Fibroblast of skin of back (primary cell): ENCODE measurements at places on chromosomes 4 and X.

- peak; percentile 38 for DNase-seq
Observed at GRCh38 chr4:150268444-150268843, 190.2 kb downstream of the DCLK2 start.

DNA sequence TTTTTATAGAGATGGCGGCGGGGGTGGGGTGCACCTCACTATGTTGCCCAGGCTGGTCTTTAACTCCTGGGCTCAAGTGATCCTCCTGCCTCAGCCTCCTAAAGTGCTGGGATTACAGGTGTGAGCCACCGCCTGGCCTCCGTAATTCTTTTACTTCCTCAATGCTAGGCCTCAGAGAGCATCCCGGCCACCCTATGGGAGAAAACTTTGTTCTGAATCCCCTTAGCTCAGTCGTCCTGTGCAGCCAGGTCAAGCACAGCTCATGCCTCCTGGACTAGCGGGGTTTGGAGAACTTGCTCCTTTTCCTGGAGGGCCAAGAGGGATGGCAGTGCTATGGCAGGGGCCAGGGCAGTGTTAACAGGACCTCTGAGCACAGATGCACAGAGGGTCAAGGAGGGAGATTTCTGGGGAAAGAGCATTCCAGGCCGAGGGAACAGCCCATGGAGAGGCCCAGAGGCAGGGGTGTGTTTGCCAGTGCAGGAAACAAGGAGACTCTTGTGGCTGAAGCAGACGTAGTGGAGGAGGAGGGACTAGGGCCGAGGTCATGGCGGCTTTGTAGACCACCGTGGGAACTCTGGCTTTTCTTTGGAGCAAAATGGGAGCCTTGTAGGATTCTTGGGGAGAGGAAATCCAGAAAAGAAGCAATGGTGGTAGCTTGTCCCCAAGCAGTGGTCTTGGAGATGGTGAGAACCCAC, 9.8 kb upstream of the TNIP2 start:
- DNase-seq: no peak

DNA sequence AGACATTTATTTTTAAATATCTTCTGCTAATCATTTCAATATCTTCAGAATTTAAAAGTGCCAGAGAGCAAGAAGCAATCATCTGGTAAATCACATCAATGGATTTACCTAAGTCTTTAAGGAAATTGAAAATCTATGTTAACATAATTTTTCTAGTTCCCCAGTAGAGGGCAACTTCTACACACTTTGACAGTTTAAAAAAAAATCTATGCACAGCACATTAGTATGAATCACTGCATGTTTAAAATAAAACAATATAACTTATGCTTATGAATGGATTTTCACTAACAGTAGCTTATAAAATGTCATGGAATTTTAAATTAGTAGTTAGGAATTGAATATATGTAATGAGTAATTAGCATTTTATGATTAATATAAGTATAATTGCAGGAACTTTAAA, 126.5 kb downstream of the REELD1 start:
- DNase-seq: peak; percentile 42

DNA sequence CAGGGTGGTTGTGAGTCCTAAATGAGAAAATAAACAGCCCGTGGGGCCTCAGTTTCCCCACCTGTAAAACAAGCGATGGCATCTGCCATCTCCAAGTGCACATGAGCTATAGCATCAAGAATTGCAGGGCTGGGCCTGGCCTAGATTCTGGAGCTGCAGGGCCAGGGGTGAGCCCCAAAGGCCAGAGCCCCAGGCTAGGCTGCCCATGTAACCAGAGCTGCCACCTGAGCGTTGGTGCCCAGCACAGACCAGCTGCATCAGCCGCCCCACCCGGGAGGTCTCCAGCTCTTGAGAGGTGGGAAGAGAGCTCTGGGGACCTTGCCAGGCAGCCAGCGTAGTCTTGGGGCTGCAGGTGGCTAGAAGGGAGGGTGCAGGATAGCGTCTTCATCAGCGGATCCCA, 27.0 kb upstream of the GPR78 start:
- DNase-seq: no peak

DNA sequence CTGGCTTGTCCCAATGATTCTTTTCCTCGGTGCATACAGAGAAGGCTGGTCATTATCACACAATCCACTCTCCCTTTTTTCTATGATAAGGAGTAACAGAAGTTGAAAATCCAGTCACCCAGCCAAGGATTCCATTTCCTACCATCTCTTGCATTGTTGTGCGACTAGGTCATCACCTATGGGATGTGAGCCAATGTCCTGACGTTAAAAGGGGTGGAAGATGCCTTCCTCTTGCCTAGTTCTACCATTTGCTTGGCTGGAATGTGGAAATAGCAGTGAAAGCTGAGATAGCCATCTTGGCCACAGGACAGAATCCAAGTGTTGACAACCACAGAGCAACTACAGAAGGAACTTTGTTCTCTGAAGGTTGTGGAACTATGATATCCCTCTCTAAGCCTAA, 132.2 kb upstream of the KIT start:
- DNase-seq: peak; percentile 94

DNA sequence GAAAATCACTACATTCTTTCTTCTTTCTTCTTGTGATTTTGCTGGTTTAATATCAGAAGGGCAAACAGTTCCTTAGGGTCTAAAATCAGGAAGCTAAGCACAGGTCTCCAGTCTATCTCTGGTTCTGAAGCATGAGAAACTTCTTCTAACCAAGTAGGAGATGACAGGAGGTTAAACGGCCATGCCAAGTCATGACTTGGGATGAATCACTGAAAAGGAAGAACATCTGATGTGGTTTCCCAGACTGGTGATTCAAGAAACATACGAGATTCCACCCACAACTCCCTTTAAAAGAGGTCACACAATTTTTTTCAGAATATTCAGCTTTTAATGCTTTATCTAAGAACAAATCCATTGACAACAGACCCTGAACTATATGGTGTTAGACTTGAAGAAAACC, 684.0 kb upstream of the PRKX start:
- no peak for DNase-seq

DNA sequence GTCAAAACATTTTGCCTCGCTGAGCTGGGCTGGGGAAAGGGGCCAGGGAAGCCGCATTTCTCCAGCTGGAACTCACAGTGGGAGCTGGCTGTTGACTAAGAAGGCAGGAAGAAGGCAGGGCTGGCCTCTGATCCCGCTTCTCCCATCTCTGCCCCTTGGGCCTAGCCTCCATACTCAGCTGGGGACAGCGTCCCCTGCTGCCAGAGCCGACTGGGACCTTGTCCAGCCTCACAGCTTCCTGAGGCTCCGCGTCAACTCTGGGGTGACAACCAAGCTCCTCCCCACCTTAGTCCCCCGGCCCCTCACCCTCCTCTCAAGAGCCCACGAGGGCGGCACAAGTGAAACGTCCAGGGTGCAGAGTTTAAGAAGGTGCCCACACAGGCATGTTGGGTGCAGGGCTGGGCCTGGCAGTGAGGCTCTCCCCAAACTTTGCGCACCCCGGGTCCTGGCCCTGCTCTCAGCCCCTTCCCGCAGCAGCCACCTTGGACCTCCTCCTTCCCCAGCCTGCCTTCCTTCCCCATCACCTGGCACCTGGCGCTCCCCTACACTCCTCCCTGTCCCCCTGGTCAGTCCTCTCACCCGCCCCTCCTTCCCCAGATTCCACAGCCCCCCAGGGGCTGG, 100.8 kb downstream of the PSAPL1 start:
- DNase-seq: no peak

DNA sequence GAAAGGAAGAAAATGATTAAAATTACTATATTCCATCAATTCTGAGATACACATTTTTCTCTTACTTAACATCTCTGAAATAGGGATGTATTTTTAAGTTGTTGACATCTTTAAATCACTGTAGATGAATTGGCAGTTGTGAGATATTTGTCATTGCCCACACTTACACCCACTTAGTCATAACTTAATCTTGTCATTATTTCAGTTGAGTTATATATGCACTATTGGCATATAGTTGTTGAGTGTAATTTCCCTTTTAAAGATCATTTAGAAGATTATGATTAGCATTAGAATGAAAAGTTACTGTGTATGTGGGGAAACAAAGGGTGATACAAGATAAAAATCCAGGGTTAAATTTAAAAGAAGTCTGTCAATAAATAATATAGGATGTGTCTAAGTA, 2.2 kb downstream of the AIMP1 start:
- DNase-seq: no peak

DNA sequence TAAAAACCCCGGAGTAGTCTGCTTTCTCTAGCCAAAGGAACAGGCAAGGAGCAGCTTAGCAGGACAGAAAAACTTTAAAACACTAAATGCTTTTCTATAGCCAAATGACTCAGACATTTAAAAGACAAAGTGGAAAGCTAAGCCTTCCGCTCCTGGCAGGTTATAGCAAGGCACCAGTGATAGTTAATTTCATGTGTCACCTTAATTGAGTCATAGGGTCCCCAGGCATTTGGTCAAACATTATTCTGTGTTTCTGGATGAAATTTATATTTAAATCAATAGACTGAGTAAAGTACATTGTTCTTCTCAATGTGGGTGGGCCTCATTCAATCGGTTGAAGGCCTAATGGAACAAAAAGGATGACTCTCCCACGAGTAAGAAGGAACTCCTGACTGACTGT, 885.7 kb upstream of the ADGRL3 start:
- peak; percentile 33 for DNase-seq

DNA sequence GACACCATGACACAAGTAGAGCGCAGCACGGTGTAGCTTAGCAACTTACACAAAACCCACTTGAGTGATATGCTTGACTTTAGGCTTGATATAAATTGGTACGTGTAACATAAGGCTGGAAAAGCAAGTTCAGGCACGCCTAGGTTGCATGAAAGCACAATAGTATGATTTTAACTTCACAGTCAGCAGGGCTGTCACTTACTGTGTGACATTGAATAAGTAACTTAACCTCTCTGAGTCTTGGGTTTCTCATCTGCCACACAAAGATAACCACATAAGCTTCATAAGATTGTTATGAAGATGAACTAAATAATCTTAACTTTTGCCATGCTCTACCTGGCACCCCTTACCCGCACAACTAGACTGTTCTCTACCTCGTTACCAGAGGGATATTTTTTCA, 9.5 kb downstream of the SRD5A3 start:
- no peak for DNase-seq

GRCh38 chr4:39030725-39031124, 1.5 kb downstream of the TMEM156 start:
- peak; percentile 33 for DNase-seq

DNA sequence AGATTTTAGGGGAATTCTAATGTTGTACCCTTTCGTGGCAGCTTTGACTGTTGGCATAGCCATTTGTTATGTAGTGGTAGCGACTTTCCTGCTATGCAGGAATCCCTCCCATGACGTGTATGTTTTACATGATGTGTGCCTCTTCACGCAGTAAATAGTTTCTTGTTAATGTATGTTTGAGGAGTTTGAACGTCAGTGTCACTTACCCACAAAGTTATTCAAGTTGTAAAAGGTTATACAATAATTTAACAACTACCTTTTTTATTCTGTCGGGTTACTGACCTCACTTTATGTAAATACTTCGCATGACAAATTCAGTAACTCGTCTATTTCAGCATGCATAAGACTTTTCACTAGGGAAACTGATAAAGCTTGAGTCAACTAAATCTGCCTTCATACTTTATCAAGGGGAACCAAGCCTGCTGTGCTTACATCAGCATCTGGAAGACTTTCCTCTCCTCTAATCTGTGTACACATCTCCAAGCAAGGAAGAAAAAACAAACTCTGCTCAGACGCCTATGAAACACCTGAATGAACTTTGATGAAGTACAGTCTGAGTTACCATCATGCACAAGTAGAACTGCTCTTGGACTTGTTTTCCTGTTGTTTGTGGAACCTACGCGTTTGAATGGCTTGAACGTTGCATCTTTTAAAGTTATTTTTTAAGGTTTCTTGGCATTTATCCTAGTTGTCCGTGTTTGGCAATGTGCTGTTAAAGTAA, 61.2 kb downstream of the SLC9A6 start:
- no peak for DNase-seq

- peak; percentile 46 for DNase-seq
Observed at GRCh38 chr4:74549936-74550335, 105.0 kb downstream of the AREG start.

DNA sequence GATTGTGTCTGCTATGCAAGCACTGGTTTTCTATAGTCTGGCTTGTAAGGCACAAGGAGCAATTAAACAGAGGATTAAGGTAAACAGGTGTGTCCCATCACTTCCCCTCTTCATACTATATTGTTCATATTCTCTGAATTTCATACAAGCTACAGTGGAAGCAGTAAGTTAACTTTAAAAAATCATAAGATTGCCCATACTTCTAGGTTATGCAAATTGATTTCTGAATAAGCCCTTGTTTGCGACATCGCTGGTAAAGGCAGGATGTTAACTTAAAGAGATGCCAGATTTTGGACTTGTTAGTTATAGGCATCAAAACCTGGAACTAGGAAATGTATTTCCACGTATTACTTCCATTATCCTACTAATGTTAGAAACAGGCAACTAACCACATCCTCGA, 1.0 kb upstream of the TMEM131L start:
- no peak for DNase-seq

DNA sequence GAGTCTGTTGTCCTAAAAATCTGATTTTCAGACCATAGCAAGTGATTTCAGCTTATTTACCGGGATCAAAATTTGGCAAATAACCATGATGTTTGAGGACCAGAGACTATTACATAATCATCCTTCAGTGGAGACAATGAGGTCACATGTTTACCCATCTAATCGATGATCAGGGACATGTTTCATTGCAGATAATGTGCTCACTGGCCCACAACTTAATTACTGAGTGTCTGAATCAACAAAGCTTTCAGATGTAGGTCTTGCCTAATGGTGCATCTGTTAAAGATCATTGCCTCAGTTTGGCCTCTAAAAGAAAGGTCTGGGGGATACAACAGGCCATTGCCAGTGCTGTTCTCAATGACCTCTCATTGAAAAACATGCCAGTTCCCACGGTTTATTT, 42.8 kb upstream of the KLHL34 start:
- DNase-seq: no peak

GRCh38 chr4:34633241-34633640, 1611.1 kb downstream of the ARAP2 start:
- peak; percentile 18 for DNase-seq

DNA sequence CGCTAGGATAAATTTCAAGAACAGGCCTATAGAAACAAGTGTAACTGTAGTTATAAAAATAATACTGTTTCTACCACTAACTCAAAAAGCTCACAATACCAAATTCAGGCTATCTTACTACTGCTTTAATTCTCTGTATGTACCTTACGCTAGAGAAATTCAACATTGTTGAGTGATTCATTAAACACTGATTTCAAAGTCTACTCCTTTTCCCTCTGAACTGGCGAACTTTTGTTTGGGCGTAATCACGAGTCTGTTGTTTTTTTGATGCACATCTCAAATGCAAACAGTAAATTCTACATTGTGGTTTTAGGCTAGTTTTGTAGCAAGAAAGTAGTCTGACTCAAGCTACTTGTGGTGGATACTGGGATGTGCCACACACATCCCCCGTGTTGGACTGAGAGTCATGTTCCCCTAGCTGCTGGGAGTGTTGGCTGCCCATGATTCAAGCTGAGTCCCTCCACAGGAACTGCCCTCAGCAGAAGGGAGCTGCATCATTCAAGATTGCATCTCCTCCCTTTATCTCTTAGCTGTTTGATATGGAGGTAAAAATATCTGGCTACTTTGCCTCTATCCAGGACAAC, 406.1 kb downstream of the RAPGEF2 start:
- DNase-seq: peak; percentile 58

- peak; percentile 60 for DNase-seq
Observed at GRCh38 chr4:187541666-187542065, 453.9 kb upstream of the ZFP42 start.

- DNase-seq: no peak
Observed at GRCh38 chrX:108000751-108001150, 18.6 kb upstream of the TEX13B start.

GRCh38 chr4:113339430-113339813, 290.0 kb downstream of the ANK2 start:
- DNase-seq: no peak

- DNase-seq: no peak
Observed at GRCh38 chr4:94426783-94427182, 25.0 kb upstream of the PDLIM5 start.

- no peak for DNase-seq
Observed at GRCh38 chrX:9864011-9864410, 77.8 kb downstream of the SHROOM2 start.
